ENCODE measurements at places on chromosomes 7 and 10. TPM values are rescaled to one million over a fixed set of nuclear protein-coding genes. Genes with fewer than 3 reads are reported as not detected.
A peak's percentile ranks its signal among the peaks of the same experiment; 100 is the strongest.

DNA sequence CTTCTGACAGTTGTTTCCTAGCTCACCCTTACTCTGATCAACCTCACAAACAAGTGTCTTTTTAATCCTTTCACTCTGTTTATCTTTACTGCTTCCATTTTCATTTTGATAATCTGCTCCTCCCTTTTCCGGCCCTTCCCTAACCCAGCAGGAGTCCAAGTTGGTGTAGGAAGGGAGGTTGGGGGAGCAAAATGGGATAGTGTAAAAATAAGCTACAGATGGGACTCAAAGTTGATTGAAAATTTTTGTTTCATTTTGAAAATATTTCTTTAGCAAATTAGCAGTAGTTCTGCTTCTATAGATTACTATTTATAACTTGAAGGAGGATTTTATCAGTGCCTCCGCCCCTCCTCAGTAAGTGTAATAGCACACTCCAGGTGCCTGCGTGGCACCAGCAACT is 112.0 kb downstream of the WNT2 start:
- H3K27ac ChIP-seq: no peak overlapping the region
- H3K27me3 ChIP-seq: no peaks in the 10 kb centered on the region
- no peak overlapping the region for H3K4me3 ChIP-seq
- no peaks in the 10 kb centered on the region for H3K4me1 ChIP-seq
- H3K36me3 ChIP-seq: no peaks in the 10 kb centered on the region
- DNase-seq: no peak

DNA sequence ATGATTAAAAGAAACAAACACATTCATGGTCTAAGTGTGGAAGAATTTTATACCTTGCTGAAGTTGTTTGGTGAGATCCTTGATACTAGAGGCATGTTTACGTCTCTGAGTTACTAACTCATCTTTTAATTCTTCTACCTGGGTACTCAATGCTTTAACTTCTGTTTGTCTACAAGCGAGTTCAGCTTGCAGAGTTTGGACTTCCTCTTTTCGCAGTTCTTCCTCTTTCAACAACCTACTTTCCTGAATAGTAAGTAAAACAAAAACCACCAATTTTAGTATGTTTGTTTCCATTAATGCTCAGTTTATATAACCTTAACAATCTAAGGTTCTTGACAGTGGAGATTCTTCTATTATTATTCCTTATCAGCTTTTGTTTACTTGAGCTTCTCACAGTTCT is 42.9 kb downstream of the CCDC186 start:
- H3K4me3 ChIP-seq: no peak overlapping the region
- peak; percentile 12 for DNase-seq
- H3K27ac ChIP-seq: no peak overlapping the region
- peaks cover 90% of the 10 kb centered on the region for H3K36me3 ChIP-seq

Gene NEUROG3
- not detected for total RNA-seq

GRCh38 chr7:116753130-116753529 is 81.1 kb downstream of the MET start:
- no peak overlapping the region for H3K4me3 ChIP-seq
- H3K27me3 ChIP-seq: no peaks in the 10 kb centered on the region
- H3K4me1 ChIP-seq: no peaks in the 10 kb centered on the region

Gene IFIT2
- 36.9 TPM for total RNA-seq

DNA sequence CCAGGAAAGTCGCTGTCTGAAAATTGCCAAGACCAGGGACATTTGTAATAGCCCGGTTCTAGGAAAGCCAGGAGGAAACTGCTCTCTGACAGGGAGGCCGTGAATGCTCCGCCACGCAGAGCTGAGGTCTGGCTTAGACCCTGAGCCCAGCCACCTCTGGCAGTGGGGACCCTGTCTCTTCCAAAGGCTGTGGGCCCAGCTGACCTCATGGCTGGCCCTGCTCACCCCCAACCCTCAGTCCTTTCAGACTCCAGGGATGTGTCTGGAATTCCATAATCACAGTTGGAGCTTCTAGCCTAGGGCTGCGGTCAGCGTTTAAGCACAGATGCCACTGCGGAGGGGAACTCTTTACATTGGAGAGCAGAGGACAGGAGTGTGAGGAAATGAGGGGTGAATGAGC is 6.6 kb upstream of the VIPR2 start:
- H3K27ac ChIP-seq: no peak overlapping the region
- DNase-seq: no peak
- no peaks in the 10 kb centered on the region for H3K27me3 ChIP-seq
- no peaks in the 10 kb centered on the region for H3K4me1 ChIP-seq
- H3K36me3 ChIP-seq: no peaks in the 10 kb centered on the region

GRCh38 chr7:100130608-100131453 is 4.1 kb downstream of the MBLAC1 start:
- H3K4me1 ChIP-seq: peaks cover 31% of the 10 kb centered on the region
- H3K27ac ChIP-seq: no peak overlapping the region
- H3K36me3 ChIP-seq: no peaks in the 10 kb centered on the region

Data from CD4-positive, alpha-beta T cell (primary cell).